ENCODE measurements at places on chromosomes 16 and 17.

DNA sequence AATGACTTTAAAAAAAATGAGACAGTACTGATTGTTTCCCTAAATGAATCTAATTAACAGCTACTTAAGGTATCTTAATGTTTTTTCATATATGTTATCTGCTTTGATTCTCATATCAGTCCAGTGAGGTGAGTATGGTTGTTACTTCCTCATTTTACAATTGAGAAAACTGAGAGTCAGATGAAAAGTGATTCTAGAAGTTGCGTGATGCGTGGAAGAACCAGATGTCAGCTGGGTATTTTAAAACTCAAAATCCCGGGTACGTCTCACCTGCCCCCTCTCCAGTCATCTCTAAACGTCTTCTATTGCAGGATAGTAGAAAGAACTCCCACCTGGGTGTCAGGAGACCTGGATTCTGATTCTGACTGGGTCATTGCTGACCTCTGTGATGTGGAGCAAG is 89.2 kb downstream of the MAP2K6 start:
- DNase-seq = no peak

GRCh38 chr16:51845586-51846305 is 694.7 kb upstream of the SALL1 start:
- DNase-seq = no peak

GRCh38 chr17:50779747-50780353 is 12.5 kb upstream of the ANKRD40CL start:
- DNase-seq = no peak

DNA sequence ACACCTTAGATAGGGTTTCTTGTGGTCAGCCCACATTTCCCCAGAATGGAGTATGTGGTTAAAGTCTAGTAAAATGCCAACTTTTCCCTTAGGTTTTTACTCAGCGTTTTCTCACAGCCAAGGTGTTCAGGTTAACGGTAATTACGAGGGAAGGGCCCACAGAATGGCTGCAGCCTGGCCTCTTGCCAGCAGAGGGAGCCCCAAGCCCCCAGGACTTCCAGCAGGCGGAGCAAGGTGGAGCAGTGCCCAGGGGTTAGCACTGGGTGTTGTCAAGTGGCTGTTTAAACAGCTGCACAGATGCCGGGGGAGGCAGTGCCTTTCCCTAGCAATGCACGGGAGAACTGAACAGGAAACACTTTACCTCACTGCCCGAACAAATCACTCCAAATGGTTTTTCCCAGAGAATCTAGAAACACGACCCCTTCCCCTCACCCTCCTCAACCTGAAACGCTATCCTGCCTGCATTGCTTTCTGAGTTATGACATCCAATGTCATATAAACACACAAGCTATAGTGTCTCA is 6.6 kb downstream of the PHB1 start:
- DNase-seq = peak; percentile 85

- no peak for DNase-seq
These were observed 81.6 kb downstream of the MYH11 start for GRCh38 chr16:15775209-15775608.

GRCh38 chr16:4548124-4548523 is 8.0 kb upstream of the C16orf96 start:
- DNase-seq = no peak

- peak; percentile 22 for DNase-seq
These were observed at the start of gene KCNJ2 for GRCh38 chr17:70168977-70169708. TSS of gene KCNJ2 (plus strand) at chr17:70169532. CDS start at chr17:70175040, 5,508 bp downstream.

GRCh38 chr17:51142597-51142996 is 10.8 kb upstream of the NME1 start:
- DNase-seq = no peak

DNA sequence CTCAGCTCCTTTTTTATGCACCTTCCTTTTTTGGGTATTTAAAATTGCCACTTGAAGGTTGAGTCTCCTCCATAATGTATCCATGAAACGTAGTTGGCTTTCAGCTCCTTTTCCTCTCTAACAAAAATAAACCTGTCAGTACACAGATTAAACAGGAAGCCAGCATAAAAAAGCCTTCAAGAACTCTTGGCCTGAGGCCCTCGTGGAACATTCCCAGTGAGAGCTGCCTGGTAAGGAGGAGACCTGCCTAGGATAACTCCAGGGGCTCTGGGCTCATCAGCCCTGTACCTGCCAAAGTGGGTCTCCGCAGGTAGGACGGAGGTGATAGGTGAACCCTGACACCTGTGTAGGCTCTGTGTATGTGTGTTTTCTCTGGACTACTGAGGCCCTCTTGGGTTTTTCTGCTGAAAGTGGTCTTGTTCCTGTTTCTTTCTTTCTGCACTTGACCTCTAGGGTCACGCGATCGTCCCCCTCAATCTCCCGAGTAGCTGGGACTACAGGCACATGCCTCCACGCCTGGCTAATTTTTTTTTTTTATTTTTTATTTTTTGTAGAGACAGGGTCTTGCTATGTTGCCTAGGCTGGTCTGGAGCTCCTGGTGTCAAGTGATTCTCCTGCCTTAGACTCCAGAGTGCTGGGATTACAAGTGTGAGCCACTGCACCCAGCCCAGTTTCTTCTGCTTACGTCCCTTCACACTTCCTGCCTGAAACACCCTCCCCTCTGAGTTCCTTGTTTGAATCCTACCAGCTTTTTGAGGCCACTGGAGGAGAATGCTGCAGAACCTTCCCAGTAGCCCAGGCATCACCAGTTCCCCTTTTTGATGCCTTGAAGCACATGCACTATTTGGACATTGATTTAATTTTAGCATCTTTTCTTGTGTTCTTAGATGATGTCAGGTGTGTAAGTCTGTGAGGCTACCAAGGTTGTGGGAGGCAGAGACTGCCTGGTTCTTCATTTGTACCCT is 9.8 kb downstream of the PGS1 start:
- no peak for DNase-seq

DNA sequence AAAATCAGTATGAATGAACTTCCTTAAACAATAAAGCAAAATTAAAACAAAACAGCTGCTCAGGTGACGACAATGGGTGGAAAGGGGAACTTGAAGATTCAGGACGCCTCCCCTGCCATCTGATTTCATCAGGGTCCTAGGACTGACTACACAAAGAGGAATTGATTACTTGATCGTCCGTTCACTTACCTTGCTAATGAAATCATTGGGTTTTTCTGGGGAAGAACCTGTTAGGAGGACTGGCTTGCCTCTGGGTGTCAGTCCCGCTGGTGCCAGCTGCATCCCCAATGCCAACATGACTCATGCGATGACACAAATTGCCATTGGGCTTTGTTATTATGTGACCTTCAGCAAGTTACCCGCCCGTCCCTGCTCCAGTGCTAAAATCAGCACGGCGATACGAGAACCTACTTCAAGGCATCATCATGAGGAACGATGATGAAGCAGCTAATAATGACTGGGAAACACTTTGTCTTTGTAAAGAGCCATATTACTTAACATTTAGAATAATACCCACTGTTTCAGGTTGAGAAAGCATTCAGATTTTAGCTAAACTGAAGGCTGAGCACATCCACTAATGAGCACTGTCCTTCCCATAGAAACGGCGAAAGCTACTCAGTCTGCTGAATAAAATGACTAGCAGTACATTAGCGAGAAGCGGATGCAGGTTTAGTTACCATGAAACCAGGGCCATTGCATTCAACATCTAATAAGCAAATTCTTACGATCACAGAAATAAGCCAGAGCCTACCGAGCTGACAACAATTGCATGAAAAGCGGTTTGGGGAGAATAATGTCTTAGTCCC is 139.4 kb downstream of the ZFHX3 start:
- no peak for DNase-seq

- no peak for DNase-seq
These were observed 54.2 kb downstream of the PITPNM3 start for GRCh38 chr17:6502142-6502541.

DNA sequence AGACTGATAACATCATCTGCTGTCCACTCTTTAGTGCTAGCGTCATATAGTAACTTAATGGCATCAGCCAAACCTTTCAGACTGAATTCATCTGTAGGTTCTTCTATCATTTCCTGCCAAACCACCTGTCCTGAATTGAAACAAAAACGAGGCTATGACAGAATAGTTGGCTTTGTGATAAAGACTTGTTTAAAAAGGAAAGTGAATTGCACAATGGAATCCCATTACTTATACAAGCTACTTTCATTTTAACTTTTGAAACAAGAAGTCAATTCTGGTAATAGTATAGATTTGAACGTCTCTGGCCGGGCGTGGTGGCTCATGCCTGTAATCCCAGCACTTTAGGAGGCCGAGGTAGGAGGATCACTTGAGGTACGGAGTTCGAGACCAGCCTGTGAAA is 18.2 kb downstream of the LASP1NB start:
- no peak for DNase-seq

DNA sequence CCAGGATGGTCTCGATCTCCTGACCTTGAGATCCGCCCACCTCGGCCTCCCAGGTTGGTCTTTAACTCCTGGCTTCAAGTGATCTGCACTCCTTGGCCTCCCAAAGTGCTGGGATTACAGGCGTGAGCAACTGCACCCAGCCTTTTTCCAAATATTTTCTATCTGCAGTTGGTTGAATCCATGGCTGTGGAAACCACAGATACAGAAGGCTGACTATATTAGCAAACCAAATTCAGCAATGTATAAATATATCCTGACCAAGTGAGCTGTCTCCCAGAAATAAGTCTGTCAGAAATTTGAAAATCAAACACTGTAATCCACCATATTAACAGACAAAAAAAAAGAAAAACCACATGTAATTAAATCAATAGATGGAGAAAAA is 9.6 kb downstream of the CFDP1 start:
- DNase-seq = no peak

- DNase-seq = no peak
These were observed 666 bp downstream of the HGS start for GRCh38 chr17:81684442-81684911.

- DNase-seq = no peak
These were observed 190.0 kb downstream of the C16orf95 start for GRCh38 chr16:87127061-87127765.

DNA sequence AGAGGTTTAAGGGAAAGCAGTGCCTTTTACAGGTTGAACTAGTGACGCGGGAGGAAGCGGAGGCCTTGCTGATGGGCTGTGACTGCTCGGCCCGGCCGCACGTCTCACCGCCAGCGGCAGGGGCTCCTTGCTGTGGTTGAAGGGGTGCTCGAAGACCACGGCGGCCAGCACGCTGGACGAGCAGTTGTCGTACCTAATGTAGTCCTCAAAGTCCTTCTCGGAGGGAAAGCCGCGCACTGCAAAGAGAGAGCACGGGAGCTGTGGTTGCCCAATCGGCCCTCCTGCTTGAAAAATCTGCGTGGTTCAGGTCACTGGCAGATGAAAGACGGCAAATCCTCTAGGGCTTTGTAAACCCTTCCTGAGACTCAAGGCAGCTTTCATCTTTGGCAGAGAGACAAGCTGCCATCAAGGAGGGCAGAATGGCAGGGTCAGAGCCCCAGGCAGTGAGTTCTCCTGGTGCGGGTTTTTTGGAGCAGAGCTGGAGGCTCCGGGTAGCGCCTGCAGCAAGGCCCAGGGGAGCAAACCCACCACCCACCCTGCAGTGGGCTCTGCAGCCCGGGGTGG is 16.1 kb downstream of the ABCA3 start:
- no peak for DNase-seq

- DNase-seq = no peak
These were observed 956.3 kb upstream of the SOX9 start for GRCh38 chr17:71164561-71164960.

DNA sequence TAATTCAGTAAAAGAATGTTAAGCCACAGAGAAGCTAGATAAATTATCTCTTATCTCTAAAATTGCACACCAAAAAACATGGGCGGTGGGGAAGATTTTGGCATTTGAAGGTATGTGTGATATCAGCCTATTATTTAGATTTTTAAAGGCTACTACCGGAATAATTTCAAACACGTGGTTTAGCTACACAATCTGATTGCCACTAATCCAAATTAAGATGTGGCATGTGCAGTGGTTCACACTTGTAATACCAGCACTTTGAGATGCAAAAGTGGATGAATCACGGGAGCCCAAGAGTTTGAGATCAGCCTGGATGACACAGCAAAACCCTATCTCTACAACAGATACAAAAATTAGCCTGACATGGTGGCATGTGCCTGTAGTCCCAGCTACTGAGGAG is 584.5 kb downstream of the HS3ST4 start:
- DNase-seq = no peak

GRCh38 chr16:79628501-79628975 is 28.0 kb upstream of the MAF start:
- no peak for DNase-seq

DNA sequence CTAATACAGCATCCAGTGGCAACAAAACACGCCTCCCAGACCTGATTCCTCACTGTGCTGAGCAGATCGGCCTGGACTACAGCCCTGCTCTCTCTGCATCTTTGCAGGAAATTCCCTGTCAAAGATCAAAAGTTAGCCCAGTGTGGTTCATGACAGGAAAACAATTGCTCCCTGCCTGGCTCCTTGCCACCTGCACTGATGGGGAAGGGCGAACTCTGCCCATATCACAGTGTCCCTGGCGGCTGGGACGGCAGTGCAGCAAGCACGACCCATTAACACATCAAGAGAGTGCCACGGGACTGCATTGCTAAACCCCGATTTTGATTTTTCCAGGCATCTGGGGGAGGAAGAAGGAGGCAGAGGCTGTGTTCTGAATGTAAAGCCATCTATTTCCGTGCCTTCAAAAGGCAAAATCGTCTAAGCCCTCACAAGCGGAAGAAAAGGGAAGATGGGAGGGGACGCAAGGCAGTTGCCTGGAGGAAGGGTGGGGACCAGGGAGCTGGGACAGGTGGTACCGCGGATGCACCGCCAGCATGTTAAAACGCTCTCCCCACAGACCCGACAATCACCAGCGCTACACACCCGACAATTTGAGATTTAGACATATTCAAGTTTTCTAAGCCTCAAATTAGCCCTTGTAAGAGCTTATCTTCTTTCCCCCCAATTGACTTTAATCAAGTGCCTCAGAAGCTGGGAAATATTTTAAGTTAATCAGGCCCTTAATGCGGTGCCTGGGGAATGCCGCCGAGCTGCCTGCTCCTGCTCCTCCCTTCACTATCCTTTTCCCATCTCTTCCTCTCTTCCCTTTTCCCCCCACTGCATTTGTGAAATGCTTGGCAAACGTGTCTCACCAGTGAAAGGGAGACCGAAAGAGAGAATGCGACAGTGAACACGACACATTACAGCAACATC is 238.8 kb upstream of the CDH5 start:
- DNase-seq = no peak

GRCh38 chr17:45923511-45924268 is 29.3 kb downstream of the MAPT start:
- DNase-seq = no peak

- DNase-seq = no peak
These were observed 9.2 kb downstream of the SEZ6 start for GRCh38 chr17:28996554-28997096.

DNA sequence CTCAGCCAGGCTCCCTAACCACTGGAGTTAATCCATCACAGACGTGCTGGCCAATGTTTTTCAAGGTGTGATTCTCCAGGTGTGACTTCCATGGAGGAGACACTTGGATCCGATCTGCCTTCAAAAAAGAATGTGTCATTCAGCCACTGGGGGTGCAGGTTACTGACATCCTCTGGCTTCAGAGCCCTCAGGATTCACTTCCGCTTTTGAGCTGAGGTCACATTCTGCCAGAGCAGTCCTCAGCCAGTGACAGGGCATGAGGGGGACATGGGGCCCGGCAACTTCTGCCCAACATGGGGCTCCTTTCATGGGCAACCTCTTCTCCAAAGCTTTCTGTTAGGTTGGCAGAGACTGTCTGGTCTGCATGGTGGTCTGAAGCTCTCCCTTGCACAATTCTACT is 81.4 kb downstream of the GRIN2A start:
- no peak for DNase-seq

- DNase-seq = no peak
These were observed 1.7 kb downstream of the NME3 start for GRCh38 chr16:1769402-1770300.

GRCh38 chr16:85878875-85879274 is 20.1 kb upstream of the IRF8 start:
- DNase-seq = no peak

- no peak for DNase-seq
These were observed 156.4 kb downstream of the C16orf95 start for GRCh38 chr16:87160701-87161337.
